Calu3 (cell line): ENCODE measurements at places on chromosomes 6 and 20. TPM values are rescaled to one million over a fixed set of nuclear protein-coding genes. Genes with fewer than 3 reads are reported as not detected.
A peak's percentile ranks its signal among the peaks of the same experiment; 100 is the strongest.

DNA sequence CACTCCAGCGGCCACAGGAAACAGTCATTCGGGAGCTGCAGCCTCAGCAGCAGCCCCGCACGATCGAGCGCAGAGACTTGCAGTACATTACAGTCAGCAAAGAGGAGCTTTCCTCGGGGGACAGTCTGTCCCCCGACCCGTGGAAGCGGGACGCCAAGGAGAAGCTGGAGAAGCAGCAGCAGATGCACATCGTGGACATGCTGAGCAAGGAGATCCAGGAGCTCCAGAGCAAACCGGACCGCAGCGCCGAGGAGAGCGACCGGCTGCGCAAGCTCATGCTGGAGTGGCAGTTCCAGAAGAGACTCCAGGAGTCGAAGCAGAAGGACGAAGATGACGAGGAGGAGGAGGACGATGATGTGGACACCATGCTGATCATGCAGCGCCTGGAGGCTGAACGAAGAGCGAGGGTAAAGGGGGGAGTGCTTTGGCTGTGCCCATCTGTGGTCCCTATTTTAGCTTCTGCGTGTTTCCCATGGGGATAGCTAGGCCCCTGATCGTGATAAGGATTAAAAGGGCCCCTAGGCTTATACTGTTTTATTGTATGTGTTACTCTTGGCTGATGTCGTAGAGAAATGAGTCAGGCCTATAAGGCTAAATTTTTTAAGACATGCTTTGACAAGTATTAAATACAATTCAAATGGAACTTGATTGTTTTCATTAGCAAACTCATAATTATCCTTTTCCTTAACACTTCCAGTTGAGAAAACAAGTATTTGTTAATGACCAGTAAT is 45.5 kb upstream of the KIF25 start:
- H3K4me3 ChIP-seq, result no peak overlapping the region
- H3K4me1 ChIP-seq, result peaks cover 18% of the 10 kb centered on the region
- H3K27me3 ChIP-seq, result no peaks in the 10 kb centered on the region
- no peak overlapping the region for H3K27ac ChIP-seq
- DNase-seq, result no peak
- peaks cover 64% of the 10 kb centered on the region for H3K36me3 ChIP-seq

DNA sequence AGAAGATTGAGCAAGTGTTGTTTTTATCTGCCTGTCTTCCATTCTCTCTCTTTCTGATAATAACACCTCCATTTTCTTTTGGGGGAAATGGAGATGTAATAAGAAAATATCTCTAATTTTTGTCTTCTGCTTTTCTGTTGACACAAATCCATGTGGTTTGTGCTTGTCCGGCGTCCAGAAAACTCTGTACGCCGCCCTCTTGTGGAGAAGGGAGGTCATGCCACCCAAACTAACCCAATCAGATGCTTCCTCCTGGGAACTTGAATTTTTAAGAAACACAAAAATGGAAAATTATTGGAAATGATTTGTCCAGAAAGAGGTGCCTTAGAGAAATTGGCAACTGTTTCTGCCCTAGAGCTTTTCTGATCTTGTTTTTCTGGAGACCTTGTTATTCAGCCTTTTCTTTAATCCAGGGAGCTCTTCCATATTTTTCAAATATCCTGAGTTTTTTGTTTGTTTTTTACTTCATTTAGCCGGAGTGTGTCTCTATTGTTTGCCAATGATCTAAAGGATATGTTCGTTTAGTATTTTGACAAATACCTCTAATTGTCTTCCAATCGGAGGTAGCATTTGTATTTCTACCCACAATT is 17.8 kb upstream of the FNDC1 start:
- H3K4me3 ChIP-seq, result no peak overlapping the region
- DNase-seq, result peak; percentile 67
- H3K27me3 ChIP-seq, result peaks cover 55% of the 10 kb centered on the region
- H3K4me1 ChIP-seq, result no peaks in the 10 kb centered on the region
- H3K27ac ChIP-seq, result no peak overlapping the region

DNA sequence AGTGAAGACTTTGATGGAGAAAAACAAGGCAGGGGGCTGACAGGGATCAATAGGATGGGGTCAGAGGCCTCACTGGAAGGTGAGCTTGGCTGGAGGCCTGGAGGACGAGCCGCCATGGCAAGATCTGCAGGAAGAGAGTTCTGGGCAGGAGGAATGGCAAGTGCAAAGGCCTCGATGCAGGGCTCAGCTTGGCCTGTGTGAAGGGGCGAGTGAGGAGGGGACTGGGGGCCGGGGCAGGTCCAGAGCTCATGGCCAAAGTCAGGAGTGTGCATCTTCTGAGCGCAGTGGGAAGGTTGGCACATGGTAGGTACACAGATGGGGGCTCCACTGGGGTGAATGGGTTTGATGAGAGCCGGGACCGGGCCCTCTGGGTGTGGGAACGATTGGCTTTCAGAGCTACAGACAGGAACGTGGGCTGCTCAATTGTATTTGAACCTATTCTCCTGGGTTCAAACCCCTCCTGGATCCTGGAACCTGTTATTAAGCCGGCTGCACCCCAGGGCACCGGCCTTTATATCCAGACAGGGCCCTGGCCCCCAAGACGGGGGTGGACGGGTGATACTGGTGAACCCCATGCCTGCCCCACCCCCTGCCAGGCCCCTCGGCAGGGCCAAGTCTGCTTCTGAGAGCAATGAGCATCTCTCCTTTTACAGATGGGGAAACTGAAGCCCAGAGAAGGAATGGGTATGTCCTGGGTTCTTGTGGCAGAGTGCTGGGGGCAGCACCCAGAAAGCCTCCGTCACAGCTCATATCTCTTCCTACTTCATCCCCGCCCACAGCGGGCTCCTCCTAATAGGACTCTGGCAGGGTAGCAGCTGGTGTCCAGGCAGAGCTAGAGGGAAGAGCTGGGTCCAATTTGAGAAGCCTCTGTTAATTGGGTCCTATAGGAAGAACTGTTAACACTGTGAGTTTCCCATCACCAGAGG is 106.1 kb downstream of the CEBPB start:
- H3K36me3 ChIP-seq, result peaks cover 5% of the 10 kb centered on the region
- H3K27me3 ChIP-seq, result peaks cover 21% of the 10 kb centered on the region
- H3K27ac ChIP-seq, result no peak overlapping the region
- H3K4me3 ChIP-seq, result no peak overlapping the region
- no peak for DNase-seq

GRCh38 chr6:159778131-159778530 is 11.3 kb downstream of the TCP1 start:
- peak overlapping the region; percentile 57 for H3K27ac ChIP-seq
- H3K36me3 ChIP-seq, result peaks cover 77% of the 10 kb centered on the region
- H3K27me3 ChIP-seq, result no peaks in the 10 kb centered on the region
- H3K4me1 ChIP-seq, result peaks cover 27% of the 10 kb centered on the region
- DNase-seq, result no peak

- DNase-seq, result no peak
- H3K27me3 ChIP-seq, result peaks cover 17% of the 10 kb centered on the region
- H3K4me3 ChIP-seq, result no peak overlapping the region
- no peaks in the 10 kb centered on the region for H3K4me1 ChIP-seq
Measured at GRCh38 chr6:168941036-168941435, 312.6 kb downstream of the THBS2 start.

DNA sequence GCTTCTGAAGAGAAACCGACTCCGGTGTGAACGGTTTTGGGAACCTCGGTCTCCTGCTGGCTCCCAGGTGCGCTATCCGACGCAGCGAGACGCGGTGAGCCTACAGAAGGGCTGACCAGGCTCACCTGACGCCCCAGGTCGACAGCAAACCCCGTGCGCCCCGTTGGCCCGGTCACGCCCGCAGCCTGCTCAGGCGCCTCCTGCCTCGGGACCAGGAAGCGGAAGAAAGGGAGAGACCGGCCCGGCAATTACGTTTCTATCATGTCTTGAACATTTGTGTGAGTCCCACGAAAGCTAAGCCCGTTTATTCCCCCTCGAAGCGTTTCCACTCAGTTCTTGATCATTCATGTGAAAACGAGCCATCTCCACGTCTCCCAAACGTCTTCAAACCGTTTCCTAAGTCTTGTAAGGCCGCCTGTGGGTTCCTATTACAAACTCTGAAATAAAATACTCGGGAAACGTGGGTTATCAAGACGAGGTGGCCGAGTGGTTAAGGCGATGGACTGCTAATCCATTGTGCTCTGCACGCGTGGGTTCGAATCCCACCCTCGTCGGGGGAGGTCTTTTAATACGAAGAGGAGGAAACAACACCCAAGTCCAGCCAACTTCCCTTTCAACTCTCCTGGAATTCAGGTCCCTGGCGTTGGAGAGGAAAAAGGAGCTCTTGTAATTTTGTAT is 150.5 kb upstream of the PRSS16 start:
- H3K36me3 ChIP-seq, result peaks cover 19% of the 10 kb centered on the region
- H3K27me3 ChIP-seq, result no peaks in the 10 kb centered on the region
- peaks cover 23% of the 10 kb centered on the region for H3K4me1 ChIP-seq
- DNase-seq, result peak; percentile 75
- peak overlapping the region; percentile 77 for H3K27ac ChIP-seq

GRCh38 chr6:87350516-87350915 is 5.9 kb downstream of the C6orf163 start:
- DNase-seq, result no peak
- H3K27ac ChIP-seq, result no peak overlapping the region
- H3K4me1 ChIP-seq, result no peaks in the 10 kb centered on the region
- H3K27me3 ChIP-seq, result no peaks in the 10 kb centered on the region
- H3K4me3 ChIP-seq, result no peak overlapping the region

DNA sequence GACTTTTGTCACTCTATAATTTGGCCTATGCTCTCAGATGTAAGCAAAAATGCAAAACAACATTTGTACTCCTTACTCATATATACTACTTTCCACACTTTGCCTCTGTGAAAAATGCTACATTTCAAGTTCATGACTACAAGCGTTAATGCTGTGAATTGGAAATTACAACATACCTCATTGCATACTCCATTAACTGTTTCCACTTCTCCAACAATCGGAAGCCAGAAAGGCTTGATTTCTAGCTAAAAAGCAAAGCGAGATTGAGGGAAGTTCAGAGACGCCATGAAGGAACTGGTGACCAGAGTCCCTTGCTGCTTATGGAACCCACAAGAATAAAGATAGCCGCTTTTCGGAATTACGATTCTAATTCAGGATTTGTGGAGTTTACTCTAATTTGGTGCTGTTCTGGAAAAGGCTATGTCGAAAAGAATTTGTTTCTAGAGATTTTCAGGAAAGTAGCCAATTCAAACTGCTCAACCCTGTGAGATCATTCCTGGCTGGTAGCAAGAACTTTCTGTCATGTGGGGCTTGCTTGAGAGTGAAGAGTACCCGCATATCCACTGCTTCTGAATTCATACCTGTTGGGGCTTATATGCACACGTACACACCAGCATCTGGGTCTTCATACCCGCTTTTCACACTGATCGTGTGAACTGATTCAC is 98.0 kb upstream of the CITED2 start:
- H3K27ac ChIP-seq, result no peak overlapping the region
- H3K4me1 ChIP-seq, result no peaks in the 10 kb centered on the region
- no peak overlapping the region for H3K4me3 ChIP-seq
- H3K27me3 ChIP-seq, result no peaks in the 10 kb centered on the region
- no peak for DNase-seq

- H3K4me1 ChIP-seq, result no peaks in the 10 kb centered on the region
- peaks cover 53% of the 10 kb centered on the region for H3K27me3 ChIP-seq
- peaks cover 4% of the 10 kb centered on the region for H3K36me3 ChIP-seq
- no peak for DNase-seq
- H3K27ac ChIP-seq, result no peak overlapping the region
Measured at GRCh38 chr20:46303176-46303956, 4.9 kb downstream of the CDH22 start.

GRCh38 chr20:53683506-53683905 is 89.9 kb upstream of the ZNF217 start:
- no peak for DNase-seq
- H3K4me1 ChIP-seq, result peaks cover 25% of the 10 kb centered on the region
- H3K27me3 ChIP-seq, result no peaks in the 10 kb centered on the region
- H3K4me3 ChIP-seq, result no peak overlapping the region

- H3K4me1 ChIP-seq, result no peaks in the 10 kb centered on the region
- H3K36me3 ChIP-seq, result no peaks in the 10 kb centered on the region
- no peaks in the 10 kb centered on the region for H3K27me3 ChIP-seq
- no peak overlapping the region for H3K4me3 ChIP-seq
- no peak overlapping the region for H3K27ac ChIP-seq
- DNase-seq, result no peak
Measured at GRCh38 chr6:145189836-145190235, 545.5 kb downstream of the EPM2A start.

DNA sequence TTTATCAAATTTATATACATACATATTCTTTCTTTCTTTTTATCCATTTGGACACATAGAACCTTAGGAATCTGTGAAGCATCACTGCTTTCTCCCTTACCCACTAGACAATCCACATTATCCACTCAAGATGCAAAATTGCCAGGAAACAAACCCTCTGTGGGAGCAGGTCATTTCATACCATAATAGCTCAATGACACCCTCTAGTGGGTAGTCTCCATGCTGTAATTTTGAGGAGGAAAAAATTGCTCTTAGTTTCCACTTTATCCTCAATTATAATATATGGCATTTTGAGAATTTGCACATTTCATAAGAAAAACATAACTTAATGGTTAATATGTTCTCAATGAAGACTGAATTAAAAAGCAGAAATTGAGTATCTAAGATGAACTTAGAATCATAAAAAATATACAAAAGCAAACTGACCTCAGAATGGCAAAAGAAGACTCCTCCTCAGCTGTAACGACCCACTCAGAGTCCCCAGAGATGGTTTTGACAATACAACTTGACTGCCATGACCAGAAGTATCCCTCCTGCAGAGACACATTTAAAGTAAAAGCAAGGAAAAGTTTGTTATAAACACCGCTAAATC is 164.1 kb downstream of the FRK start:
- peaks cover 12% of the 10 kb centered on the region for H3K4me1 ChIP-seq
- H3K27me3 ChIP-seq, result no peaks in the 10 kb centered on the region
- no peaks in the 10 kb centered on the region for H3K36me3 ChIP-seq
- H3K27ac ChIP-seq, result no peak overlapping the region

GRCh38 chr6:6689400-6690143 is 101.1 kb downstream of the LY86 start:
- H3K27me3 ChIP-seq, result no peaks in the 10 kb centered on the region
- peaks cover 20% of the 10 kb centered on the region for H3K4me1 ChIP-seq
- no peak overlapping the region for H3K4me3 ChIP-seq
- H3K27ac ChIP-seq, result no peak overlapping the region
- H3K36me3 ChIP-seq, result peaks cover 11% of the 10 kb centered on the region

DNA sequence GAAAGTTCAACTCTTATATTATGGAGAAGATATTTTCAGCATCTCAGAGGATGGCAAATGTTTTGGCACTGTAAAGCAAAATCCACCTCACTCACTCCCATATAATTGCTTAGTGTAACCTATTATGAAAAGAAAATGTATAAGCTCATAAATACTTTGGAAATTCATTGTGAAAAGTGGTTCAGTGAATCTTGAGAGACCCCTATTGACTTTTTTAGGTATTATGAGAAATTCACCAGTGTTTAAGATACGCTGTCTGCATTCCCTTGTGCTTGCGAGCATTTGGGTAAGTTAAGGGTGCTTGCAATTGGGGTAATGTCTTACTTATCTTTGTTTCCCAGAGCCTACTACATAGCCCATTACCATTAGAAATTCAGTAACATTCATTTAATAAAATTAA is 66.3 kb upstream of the BMP5 start:
- H3K27me3 ChIP-seq, result no peaks in the 10 kb centered on the region
- no peak overlapping the region for H3K27ac ChIP-seq
- no peaks in the 10 kb centered on the region for H3K36me3 ChIP-seq
- no peak overlapping the region for H3K4me3 ChIP-seq
- no peaks in the 10 kb centered on the region for H3K4me1 ChIP-seq

GRCh38 chr20:44909872-44910689 is at the start of gene PABPC1L:
PABPC1L (plus strand) TSS chr20:44910060; CDS start chr20:44910144, 84 bp downstream.
- no peaks in the 10 kb centered on the region for H3K27me3 ChIP-seq
- DNase-seq, result peak; percentile 92
- H3K36me3 ChIP-seq, result peaks cover 80% of the 10 kb centered on the region
- H3K4me1 ChIP-seq, result peaks cover 8% of the 10 kb centered on the region

The BPHL gene
- total RNA-seq, result 15.1 and 18.4 TPM in 2 replicates

The TRAPPC3L gene
- not detected in 2 replicates for total RNA-seq

The TAGAP gene
- 0.17 and 0.64 TPM in 2 replicates for total RNA-seq

The PDYN gene
- total RNA-seq, result not detected in 2 replicates

The SGK2 gene
- 45.6 and 46.5 TPM in 2 replicates for total RNA-seq

The MRAP2 gene
- 0.22 and 0.38 TPM in 2 replicates for total RNA-seq
